ENCODE measurements at places on chromosomes 1 and 21.
A peak's percentile ranks its signal among the peaks of the same experiment; 100 is the strongest.

DNA sequence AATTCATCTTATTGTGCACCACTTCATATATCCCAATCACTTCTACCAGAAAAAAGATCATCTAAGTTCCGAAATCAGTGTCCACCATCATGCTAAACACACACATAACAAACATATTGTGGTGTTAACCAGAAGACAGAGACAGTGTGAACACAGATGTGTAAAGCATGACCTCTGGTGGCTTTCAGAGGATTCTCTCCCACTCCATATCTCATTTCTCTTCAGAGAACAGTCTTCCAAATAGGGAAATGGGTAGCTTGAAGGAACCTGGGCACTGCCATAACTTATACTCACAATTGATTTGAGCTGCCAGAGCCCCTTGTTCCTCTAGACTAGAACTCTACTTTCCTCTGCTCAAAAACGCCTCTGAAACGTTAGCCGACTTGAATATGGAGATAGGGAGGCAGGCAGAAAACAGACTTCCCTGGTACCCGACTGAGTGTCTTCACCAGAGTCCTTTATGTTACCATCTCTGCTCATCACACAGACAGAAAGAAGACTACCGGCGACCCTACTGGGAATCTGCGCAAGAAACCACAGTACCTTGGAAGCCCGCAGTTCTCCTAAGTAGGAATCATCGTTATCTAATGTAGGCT is 1.8 kb upstream of the ELAPOR1 start:
- no peak for DNase-seq

DNA sequence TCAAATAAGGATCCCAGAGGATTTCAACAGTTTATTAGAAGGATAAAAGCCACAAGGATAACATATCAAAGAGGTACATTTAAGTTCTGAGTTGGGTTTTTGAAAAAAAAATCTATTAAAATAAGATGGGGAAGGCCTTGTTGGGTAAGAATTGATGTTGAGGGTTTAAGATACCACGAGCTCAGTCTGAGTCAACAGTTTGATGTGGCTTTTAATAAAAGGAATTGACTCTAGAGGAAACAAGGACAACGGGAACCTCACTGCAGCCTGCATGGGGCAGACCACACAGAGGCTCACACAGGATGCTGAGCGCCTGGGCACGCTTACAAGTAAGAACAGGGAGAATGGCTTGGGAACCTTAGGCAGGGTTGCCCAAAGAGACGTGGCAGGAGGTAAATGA is 107.5 kb downstream of the TIAM1 start:
- no peak for DNase-seq

DNA sequence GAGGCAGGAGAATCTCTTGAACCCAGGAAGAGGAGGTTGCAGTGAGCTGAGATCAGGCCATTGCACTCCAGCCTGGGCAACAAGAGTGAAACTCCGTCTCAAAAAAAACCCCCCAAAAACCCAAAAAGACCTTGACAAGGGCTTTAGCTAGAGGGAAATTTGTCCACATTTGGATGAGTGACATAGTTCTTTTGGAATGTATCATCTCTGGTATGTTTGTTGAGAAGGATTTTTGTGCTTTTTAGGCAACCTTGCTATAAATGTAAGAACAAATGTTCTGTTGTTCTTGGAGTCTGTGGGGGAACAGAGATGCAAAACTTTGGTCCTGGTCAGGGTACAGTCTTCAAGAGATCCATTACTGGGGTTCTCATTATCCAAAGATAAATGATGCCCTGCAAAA is 28.9 kb downstream of the INAVA start:
- no peak for DNase-seq

- DNase-seq: no peak
Measured at GRCh38 chr1:119083980-119084379, 56.5 kb downstream of the WARS2 start.

GRCh38 chr1:56444960-56445646 is 134.3 kb downstream of the PLPP3 start:
- no peak for DNase-seq

- no peak for DNase-seq
Measured at GRCh38 chr1:12496154-12496961, 121.7 kb downstream of the DHRS3 start.

- no peak for DNase-seq
Measured at GRCh38 chr1:36223381-36223995, 755 bp upstream of the THRAP3 start.

DNA sequence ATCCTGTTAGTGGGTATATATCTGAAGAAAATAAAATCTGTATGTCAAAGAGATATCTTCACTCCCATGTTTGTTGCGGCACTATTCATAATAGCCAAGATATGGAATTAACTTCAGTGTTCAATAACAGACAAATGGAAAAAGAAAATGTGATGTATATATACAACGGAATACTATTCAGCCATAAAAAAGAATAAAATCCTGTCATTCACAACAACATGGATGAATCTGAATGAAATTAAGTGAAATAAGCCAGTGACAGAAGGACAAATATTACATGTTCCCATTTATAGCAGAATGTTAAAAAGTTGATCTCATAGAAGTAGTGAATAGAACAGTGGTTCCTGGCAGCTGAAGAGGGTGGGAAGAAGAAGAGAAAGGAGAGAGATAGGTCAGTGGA is 239.1 kb upstream of the RUNX1 start:
- no peak for DNase-seq

DNA sequence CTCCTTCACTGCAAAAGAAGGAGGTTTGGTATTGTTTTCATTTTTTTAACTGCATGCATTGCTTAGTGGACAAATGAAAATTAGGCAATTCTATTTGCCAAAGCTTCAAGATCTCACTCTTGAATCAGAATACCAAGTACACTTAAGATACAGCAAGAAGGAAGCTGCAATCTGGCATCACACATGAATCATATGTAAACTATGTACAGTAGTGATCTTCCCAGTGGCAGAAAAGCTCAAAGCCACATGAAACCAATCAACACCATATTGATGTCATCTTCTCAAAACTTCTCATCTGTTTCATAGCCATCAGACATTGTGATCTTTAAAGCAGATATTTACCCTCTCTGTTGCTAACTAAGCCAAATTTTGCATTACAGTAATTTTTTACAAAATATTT is 550.1 kb downstream of the LTN1 start:
- no peak for DNase-seq

DNA sequence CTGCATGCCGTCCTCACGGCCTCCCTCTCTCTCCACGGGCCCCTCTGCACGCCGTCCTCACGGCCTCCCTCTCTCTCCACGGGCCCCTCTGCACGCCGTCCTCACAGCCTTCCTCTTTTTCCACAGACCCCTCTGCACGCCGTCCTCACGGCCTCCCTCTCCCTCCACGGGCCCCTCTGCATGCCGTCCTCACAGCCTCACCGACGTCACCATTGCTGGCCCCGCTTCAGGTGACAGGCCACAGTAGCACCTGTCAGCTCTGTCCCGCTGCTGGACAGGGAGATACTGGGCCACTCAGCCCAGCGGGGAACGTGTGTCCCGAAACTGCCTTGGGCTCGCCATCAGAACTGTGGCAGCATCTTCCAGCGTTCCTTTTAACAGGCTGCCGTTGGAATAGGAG is 82.8 kb upstream of the COL6A1 start:
- DNase-seq: no peak

DNA sequence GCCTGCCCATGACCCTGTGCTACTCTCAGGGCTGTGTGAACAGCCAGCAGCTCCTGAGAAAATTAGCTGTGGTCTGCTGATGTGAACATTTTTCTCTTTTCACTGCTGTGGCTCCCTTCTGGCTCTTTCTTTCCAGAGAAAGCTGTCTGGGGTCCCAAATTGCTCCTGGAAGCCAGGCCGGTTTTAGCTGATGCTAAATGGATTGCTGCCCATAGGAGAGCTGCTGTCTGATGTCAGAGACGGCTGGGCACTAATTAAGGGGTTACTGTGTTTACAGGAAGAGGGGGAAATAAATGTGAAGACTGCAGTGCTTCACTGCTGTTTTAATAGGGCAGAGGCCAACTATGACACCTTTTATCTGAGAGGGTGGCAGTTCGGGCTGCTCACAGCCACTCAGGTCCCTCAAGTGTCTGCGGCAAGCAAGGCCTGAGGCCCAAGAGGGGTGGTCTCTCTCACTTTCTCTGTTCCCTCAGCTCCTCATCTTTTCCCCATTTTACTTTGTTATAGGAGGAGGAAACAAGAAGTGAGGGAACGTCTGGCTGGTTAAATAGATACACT is 106.0 kb upstream of the GNG12 start:
- no peak for DNase-seq

DNA sequence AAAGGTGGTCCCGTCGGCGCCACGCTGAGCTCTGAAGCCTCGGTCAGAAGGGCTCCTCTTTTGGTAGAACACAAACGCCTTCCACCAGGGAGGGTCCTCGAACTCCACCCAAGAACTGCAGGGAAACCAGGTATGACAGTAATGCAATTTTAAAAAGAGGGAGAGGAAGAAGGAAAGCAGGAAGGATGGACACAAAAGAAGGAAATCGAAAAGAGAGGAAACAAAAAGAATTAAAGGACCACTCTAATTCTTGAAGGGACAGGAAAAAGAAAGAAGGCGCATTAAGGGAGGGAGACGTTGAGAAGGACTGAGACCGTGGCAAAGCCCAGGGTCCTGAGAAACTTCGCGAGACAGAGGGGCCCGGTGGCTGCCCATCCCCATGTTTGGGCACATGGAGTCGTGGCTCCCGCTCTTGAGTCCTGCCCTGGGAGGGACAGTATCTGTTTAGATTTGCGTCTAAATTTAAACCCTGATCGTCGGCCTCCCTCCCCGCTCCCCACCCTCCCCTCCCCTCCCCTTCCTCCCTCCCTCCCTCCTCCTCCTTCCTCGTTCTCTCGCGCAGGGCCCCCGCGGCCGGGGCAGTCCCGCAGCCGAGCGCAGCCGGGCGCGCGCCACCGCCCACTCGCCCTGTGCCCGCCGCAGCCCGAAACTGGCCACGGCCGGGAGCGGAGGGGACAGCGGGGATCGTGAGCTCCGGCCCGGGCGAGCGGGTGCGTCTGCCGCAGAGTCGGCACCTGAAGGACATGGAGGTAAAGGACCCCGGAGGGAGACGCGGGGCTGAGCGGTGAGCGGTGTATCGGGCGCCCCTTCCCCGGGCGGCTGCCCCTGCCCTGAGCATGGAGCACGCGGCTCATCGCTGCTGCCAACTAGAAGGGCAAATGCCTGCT is at the start of gene RCSD1:
Gene RCSD1 (plus strand): TSS at position 552 of the 887 bp plus-strand sequence. CDS start 192 bp downstream, at position 744.
- DNase-seq: peak; percentile 56

DNA sequence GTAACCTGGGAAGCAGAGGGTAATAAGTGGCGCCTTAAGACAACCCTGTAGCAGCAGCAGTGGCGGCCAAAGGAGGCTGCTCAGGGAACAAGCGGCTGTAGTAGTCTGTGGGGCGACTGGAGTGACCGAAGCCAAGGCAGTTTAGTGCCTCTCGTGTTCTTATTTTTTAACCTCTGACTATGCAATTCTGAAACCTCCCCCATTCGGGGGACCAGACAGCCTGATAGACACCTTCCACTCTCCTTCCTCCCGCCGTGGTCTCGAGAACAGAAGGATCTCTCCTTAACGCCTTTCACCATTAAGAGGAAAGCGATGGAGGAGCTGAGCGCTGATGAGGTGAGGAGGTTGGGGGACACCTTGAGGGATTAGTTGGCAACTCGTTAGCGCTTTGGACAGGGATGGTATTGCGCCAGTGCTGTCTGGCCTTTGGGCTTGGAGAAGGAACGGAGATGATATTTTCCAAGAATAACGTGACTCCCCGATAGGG is 644 bp downstream of the UBE4B start:
- no peak for DNase-seq

DNA sequence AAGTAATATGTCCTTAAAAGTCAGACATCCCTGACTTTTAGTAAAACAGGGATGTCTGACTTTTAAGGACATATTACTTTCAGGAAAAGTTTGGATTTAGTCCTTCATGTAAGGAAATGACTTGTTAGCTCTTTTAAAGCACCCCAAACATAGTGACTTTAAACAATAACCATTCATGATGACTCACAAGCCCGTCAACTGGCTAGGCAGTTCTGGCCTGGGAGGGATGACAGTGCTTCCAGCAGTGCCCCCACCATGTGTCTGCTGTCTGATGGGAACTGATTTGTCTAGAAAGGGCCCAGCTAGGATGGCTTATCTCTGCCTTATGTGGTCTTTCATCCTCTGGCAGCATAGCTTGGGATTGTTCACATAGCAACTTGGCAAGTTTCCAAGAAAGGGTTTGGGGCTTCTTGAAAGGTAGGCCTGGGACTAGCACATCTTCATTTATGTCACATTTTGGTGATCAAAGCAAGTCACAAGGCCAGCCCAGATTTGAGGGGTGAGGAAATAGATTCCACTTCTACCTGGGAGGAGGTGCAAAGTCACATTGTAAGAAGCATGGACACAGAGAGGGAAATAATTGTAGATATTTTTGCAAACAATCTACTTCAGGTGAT is 143.5 kb downstream of the C1orf94 start:
- DNase-seq: no peak
